Breast epithelium (tissue), 4 donors: ENCODE measurements at places on chromosomes 4 and X. TPM values are rescaled to one million over a fixed set of nuclear protein-coding genes. Genes with fewer than 3 reads are reported as not detected.

DNA sequence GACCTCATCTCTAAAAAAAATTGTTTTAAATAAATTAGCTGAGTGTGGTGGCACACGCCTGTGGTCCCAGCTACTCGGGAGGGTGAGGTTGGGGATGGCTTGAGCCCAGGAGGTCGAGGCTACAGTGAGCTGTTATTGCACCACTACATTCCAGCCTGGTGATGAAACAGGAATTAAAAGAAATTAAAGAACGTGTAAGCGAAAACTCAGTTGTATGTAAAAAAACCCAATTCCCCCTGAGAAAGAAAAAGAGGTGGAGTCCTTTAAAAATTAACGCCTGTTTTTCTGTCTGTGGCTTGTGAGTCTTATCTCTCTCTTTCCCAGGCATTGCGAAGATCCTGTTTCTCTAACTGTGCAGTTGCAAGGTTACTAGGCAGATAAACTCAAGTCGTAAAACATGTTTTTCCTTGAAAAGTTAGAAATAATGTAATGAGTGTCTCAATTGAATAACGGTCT is 22.1 kb downstream of the EPGN start:
- DNase-seq, result no peak

- DNase-seq, result no peak
These were observed 975 bp downstream of the KCNE5 start for GRCh38 chrX:109623997-109624396.

- DNase-seq, result no peak
These were observed 70.8 kb upstream of the PGRMC2 start for GRCh38 chr4:128358231-128358912.

DNA sequence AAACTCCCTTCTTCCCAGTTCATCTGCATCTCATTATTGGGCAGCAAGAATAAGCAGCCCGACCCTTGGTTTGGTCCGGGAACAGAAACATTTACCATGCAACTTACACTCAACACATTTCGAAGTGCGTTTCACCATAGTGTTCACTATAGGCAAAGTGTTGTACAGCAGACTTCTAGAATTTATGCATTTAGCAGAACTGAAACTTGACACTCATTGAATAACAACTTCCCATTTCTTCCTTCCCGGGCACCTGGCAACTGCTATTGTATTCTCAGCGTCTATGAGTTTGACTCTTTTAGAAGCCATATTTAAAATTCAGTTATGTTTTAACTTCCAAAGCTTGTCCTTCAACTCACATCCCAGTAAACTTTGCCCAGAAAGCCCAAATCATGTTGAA is 840.6 kb downstream of the NLGN4X start:
- DNase-seq, result no peak

DNA sequence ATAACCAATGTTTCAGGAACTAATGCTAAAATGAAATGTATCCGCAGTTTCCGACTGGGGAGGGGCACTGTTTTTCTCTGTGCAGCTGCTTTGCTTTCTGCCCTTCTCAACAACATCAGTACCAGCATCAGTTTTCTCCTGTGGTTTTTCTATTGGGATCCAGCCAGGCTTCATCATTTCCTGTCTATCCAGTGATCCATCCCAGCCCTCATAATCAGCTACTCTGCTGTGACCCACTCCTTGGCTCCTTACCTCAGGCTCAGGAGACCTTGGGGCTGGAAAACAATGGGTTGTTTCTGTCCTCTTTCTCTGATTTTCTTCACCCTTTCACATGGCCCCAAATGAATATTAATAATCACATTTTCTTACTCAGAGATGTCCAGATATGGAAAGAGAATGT is 222.2 kb upstream of the DKK2 start:
- no peak for DNase-seq

The PRMT9 gene
- 21.8 TPM for total RNA-seq

The NAT8L gene
- total RNA-seq, result 2.9 TPM
